ENCODE measurements at places on chromosomes 5 and 9.

- no peak for DNase-seq
These were observed 63.4 kb upstream of the PAPPA start for GRCh38 chr9:116090030-116090770.

GRCh38 chr5:165304193-165304827, 1798.9 kb downstream of the MAT2B start:
- no peak for DNase-seq

DNA sequence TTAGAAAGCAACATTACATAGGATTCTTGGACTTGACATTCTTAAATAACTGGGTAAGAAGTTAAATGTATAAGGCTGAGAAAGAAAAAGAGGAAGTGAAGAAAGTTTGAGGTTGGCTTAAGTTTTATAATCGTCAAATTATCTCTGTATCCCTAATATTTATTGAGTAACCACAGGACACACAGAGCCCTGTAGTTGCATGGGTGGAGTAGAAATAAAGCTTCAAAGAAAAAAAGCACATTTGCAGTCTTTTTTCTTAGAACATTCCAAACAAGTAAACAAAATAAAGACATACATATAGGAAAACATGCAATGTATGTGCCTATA, 137.0 kb downstream of the CCDC192 start:
- no peak for DNase-seq

- DNase-seq = no peak
These were observed 181.1 kb upstream of the ISL1 start for GRCh38 chr5:51202161-51202560.

- no peak for DNase-seq
These were observed 74.7 kb downstream of the AOPEP start for GRCh38 chr9:94801234-94801633.

DNA sequence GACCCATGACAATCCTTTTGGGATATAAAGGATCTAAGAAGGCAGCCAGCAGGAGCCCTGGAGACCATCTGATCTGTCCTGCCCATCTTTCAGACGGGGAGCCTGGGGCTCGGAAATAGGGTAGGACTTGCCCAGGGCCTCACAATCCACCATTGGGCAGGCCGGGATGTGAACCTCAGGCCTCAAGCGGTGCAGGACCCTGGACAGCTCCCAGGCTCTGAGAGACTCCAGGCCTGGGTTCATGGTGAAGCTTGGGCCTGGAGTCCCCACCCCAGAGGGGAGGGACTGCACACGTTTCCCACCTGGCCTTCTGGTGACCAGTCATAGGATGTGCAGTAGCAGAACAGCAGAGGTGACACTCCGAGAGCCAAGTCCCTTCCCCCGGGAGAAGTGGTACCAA, 36.6 kb upstream of the RAPGEF1 start:
- DNase-seq = no peak

DNA sequence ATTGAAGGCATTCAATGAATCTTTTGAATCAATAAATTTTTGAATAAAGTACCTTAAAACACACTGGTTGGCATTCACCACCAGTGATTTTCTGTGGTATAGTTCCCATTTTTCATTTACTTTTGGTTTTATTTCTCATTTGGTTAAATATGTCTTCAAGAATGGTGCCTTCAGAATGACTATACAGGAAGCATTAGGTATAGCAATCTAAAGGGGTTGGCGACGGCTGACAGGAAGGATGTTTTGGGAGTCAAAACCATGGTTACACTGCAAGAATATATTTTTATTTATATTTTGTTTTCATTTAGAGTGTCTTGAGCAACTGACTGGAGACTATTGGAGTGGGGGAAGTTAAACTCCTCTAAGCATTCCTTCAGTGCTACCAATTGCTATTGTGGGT, 235.7 kb downstream of the HTR1A start:
- DNase-seq = no peak

All from activated T-helper 1 cell treated with Interleukin-2 at 50 U/mL for 16 hours (primary cell).